Islet precursor cell (in vitro differentiated cells): ENCODE measurements at places on chromosomes 13 and 19.

DNA sequence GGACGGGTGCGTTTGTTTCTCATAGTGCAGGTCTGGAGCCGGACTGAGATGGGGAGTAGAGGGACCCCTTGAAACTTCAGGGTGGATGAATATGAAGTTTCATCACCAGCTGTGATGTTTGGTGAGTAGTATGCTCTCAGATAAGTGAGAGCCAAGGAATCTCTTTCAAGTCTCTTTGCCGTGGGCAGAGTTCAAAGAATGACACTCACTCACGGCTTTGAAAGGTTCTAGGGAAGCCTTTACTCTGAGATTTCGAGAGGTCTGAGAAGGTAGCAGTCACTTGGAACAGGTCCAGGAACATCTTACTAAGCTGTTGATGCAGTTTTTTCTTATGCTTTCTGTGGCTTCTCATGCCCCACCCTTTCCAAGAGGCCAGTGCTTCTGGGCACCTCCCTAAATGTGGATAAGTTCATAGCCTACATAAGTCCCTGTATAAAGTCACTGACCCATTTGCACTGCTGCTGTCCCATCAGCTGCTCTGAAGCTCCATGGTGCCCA is at the start of gene IGFL2:
IGFL2 (plus strand) TSS at position 448 of the 498 bp plus-strand sequence; CDS start at position 489, 41 bp downstream.
- DNase-seq: no peak

DNA sequence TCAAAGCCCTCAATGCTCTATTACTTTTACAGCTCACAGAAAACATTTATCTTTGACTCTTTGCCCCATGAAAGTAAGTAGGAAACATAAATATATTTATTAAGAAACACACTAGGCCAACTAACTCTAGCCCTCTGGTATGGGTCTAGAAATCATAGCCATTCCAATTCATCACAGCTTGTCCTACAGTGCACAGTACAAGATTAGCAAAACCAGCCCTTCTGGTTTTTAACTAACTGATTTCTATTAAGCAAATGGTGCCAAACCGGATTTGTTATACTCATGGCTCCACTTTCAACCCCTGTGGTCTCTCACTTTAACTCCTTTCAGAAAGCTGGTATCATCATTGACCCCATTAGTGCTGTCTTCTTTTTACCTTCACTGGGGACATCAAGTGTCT is 5.6 kb upstream of the LRRC63 start:
- no peak for DNase-seq

DNA sequence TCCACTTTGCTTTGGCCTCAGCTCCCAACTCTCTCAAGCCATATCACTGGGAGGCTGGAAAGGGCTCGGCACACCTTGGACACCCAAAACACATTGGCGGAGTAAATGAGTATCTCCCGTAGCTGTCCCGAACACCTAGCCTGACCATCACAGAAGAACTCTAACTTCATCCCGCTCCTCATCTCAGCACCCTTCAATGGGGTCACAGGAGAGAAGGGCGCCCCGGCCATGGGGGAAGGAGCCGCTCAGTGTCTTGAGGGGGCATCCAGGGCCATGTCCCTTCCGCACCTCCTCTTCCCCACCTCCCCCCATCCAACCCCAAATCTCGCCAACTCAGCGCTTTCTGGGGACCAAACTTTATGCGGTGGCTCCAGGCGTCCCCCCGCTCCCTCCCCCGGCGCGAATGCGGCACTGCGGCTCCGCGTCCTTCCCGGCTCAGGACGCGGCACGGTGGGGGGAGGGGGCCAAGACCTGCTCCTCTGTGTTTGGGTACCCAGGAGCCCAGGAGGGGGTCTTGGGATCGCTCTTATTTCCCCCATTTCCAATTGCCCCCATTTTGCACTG is 3.0 kb downstream of the KCNC3 start:
- DNase-seq: no peak

GRCh38 chr19:3047496-3048189 is 14.7 kb downstream of the TLE5 start:
- peak; percentile 90 for DNase-seq

DNA sequence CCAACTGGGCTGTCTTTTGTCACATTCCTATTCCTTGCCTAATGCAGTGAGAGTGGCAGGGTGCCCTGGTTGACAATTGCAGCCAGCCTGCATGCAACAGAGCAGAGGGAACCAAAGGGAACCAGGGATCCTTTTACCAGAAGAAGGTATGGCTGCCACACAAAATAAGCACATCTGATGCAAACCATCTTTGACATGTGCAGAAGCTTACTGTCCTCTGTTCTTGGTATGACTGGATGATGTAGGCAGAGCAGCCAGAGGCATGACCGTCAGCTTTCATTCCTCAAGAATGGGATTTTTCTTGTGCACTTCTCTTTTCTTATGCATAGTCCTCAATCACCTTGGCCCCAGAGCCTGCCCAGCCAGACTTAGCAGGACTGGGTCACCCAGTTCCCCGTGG is 116.1 kb downstream of the UQCRFS1 start:
- no peak for DNase-seq

- DNase-seq: no peak
These were observed 167.6 kb downstream of the B3GLCT start for GRCh38 chr13:31367410-31367809.

GRCh38 chr13:108342369-108343289 is 73.1 kb downstream of the TNFSF13B start:
- no peak for DNase-seq

DNA sequence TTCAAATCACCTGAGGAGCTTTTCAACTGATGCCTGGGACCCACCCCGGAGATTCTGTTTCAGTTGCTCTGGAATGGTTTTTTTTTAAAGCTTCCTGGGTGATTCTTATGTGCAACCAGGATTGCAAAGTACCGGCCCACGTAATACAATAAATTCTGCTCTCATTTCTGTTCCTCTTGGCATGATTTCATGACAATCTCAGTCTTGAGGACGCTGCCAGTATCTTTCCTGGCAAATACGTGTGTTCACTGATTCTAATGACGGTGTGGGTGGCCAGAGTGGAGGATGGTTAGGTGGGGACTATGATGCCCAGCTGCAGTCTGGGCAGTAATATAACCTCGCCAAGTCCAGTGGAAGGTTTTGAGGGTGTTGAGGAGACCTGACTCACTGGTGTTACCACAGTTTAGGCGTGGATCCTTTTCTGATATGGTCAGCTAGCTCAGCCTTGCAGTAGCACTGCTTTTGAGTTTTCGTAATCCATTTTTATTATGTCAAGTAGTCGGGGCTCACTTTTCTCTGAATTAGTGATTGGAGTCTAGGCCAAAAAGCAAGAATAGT is 49.4 kb downstream of the FAM124A start:
- no peak for DNase-seq

DNA sequence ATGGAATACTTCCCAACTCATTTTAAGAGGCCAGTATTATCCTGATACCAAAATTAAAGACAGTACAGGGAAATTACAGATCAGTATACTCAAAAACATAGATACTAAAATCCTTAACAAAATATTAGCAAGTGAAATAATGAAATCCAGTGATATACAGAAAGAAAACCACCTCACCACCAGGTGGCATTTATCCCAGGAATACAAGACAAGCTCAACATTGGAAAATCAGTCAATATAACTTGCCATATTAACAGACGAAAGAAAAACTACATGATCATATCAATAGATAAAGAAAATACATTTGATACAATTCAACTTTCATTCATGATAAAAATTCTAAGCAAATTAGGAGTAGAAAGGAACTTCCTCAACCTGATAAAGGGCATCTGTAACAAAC is 6.7 kb upstream of the GNA15 start:
- no peak for DNase-seq
